ENCODE measurements at places on chromosomes 4 and X.

GRCh38 chrX:107025545-107025944 lies 25.5 kb upstream of the MORC4 start:
- DNase-seq: peak; percentile 22

DNA sequence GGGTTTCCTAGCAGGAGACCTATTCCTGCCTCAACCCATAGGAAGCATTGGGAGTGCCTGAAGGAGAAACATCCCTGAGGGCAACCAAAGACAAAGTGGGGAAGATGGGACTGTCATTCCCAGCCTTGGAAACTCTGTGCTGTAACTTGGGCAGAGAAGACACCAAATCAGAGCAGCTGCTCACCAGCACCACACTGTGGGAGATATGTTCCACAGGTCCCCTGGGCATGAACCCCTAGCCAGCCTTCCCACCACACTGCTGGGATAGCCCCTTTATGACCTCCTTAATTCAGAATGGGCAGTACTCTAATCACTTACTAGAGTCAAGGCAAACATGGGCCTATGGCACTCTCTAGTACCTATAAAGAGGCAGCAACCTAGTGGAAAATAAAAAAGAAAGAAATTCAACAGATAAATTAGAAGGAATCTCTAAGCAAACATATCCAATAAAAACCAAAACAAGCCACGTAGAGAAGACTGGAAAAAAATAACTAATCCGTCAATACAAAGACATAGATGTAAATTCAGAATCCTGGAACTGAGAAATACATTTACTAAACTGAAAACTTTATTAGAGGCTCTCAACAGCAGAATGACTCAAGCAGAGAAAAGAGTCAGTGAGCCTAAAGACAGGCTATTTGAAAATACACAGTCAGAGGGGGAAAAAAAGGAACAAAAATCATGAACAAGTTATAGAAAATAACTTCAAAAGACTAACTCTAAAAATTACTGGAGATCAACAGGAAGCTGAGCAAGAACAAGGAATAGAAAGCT lies 878.4 kb upstream of the FRG1 start:
- no peak for DNase-seq

DNA sequence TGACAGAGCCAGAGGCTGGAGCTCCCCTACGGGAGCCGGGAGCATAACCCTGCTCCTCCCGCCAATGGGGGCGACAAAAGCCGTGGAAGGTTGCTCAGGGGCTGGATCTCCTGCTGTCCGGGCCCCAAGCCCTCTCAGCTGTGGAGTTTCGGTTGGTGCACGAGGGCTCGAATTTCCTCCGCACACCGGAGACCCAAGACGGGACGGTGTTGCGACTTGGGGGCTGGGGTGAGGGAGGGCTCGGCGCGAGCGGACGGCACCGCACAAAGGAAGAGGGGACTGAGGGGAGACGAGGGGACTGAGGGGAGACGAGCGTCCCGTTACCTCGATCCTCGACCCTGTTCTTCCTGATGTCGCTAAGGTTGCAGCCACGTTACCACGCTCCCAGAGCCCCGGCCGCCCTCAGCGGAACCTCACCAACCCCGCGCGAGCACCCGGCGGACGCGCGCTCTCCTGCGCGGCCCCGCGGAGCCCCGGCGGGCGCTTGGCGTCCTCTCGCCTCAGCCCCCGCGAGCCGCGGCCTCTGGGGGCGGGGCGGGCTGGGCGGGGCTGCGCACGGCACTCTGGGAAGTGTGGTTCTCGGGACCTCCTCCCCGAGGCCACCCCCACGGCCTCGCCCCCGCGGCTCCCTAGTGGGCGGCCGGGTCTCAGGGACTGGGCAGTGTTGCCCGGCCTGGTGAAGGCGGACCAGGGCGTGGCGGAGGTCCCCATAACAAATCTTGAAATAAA lies at the start of gene KLHL8:
KLHL8 (minus strand) TSS at position 525 of the 729 bp plus-strand sequence. CDS start 25,079 bp downstream, outside the sequence.
- peak; percentile 96 for DNase-seq

- peak; percentile 16 for DNase-seq
These were observed 147.2 kb upstream of the BANK1 start for GRCh38 chr4:101643186-101643837.

- no peak for DNase-seq
These were observed 237.5 kb downstream of the COL25A1 start for GRCh38 chr4:109065006-109065405.

DNA sequence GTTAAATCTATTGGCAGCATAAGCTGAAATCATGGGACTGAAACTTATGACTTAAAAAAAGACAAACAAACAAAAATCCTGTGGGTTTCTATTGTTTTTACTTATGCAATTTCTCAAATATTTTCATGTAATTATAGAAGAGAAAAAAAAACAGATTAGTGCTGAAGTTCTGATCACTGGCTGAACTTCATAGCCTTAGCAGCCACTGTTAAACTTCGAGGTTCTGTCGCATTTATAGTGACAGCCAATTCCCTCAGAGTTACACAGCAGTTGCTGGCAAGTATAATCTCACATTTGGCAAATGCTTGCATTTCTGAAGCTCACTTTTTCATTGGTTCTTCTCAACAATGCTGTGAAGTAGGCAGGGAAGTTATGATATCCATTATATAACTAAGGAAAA lies 748.9 kb upstream of the MAGEB2 start:
- DNase-seq: peak; percentile 2

GRCh38 chrX:30935985-30936384 lies 46.9 kb upstream of the TAB3 start:
- DNase-seq: peak; percentile 52

DNA sequence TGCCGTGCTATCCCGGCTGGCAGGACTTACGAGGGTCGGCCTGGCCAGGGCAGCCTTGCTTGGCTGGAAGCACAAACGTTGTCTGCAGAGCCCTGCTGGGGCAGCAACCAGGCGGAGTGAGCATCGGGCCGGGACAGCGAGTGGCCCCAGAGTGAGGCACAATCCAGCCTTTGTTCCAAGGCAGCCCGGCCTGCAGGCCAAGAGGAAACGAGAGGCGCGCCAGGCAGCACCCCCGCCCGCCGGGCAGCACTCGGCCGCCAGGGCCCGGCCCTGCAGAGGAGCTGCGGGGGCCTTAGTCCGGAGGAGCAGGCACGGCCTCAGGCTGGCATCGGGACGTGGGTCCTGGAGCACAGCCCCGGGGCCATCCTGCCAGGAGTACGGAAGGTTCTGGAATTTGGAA lies 24.1 kb downstream of the FGFRL1 start:
- DNase-seq: peak; percentile 42

- DNase-seq: no peak
These were observed 590.8 kb downstream of the SPRY1 start for GRCh38 chr4:123987408-123987807.

DNA sequence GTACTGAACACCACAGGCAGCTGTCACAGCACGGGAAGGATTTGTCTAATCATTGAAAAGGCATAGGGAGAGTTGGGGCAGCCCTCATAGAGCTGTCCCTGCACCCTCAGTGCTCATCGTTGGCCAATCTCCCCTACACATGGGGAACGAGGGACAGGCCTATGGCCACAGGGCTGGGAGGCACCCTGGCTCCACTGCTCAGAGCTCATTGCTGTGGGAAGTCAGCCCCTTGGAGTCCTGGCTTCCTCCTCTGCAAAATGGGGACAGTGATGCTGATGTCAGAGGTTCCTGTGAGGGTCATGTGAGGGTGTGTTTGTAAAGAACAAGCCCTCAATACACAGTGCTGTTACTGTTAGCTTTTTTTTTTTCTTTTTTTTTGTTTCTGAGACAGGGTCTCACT lies 19.3 kb upstream of the HTRA3 start:
- DNase-seq: no peak

DNA sequence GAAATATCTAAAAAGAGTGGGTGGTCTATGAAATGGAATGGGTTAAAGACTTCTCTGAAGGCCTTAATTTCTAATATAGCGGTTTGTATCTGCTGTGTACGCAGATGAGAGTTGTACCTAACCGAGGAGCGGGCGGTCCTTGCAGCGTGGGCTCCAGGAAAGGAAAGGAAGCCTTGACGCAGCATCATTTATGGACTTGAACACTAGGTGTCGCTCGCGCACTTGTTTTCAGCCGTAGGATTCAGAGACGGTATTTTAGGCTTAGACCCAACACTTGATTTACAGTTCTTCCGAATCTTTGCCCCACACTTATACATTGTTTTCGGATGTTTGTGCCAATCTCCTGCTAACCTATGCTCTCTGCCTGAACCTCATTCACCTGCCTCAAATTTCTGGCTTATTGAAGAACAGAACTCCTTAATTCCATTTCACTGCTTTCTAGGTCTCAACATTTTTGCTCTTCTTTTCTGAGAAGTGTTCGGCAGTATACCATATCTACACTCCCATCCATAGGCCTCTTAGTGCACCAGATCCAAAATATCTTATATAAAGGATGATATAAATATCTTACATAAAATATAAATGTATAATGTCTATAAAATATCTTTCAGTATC lies 48.9 kb upstream of the AADAT start:
- peak; percentile 83 for DNase-seq

DNA sequence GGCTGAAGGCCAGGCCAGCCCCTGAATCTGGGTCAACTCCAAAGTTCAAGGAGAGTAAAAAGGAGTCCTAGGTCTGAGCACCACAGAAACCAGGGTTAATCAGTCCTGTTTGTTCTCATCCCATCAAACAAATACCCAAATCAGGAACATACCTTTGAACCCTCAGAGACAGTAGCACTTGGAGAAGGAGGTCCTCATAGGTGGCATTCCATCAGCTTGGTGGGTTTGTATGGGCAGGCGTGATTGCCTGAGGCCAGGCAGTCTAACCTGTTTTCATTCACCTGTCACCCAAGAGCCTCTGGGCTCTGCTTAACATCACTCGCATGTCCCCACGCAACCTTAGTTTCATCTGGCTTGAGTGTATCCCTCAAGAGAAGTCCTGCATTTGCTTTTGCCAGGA lies 17.5 kb upstream of the MBTPS2 start:
- no peak for DNase-seq

DNA sequence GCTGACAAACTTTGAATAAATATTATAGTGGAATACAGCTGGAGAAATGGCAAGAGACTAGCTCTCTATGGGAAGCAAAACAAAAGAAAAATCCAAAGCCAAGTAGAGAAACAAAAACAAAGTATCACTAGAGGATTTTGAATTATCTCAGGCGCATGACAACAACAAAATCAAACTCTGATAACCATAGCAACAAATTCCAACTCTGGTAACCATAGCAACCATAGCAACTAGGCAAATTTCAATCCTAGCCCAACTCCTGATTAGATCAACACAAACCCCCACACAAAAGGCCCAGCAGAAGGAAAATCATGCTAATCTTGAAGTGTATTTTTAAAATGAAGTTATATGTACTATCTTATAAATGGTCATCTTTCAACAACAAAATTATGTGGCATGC lies 98.4 kb upstream of the MAGEE2 start:
- DNase-seq: no peak

- DNase-seq: no peak
These were observed 755 bp downstream of the KLHL8 start for GRCh38 chr4:87219632-87220093.

GRCh38 chr4:69832326-69833030 lies 27.5 kb downstream of the SULT1E1 start:
- no peak for DNase-seq

- DNase-seq: no peak
These were observed 520.7 kb upstream of the AADAT start for GRCh38 chr4:170610434-170610833.

DNA sequence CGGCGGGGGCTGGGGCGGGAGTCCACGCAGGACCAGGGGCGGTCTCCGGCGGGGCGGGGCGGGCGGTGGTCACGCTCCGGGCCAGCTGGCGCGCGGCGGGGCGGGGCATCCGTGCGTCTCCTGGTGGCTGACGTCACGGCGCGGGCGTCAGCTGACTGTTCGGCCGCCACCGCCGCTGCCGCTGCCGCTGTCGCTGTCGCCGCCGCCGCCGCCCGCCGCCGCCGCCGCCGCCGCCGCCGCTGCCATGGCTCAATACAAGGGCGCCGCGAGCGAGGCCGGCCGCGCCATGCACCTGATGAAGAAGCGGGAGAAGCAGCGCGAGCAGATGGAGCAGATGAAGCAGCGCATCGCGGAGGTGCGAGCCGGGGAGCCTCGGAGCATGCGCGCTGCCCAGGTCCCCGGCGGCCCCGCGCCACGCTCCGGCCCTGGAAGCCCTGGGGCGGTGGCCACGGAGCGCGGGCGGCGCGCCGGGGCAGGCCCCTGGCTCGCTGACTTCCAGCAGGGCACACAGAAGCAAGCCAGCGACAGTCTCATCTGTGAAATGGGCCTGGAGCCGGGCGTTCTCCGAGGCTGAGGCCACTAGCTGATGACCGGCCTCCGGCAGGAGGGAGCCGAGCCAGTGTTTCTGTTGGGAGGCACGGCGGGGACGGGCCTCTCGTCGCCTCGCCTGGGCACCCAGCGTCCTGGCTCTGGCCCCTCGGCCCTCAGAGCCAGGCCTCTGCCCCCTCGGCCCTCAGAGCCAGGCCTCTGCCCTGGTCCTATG lies at the start of gene FAM50A:
FAM50A (plus strand) TSS at position 150 of the 763 bp plus-strand sequence; CDS start at position 245, 95 bp downstream.
- DNase-seq: peak; percentile 91

- peak; percentile 16 for DNase-seq
These were observed 6.2 kb downstream of the NEIL3 start for GRCh38 chr4:177315767-177316464.

GRCh38 chr4:2937146-2937857 lies 25.9 kb downstream of the NOP14 start:
- no peak for DNase-seq

DNA sequence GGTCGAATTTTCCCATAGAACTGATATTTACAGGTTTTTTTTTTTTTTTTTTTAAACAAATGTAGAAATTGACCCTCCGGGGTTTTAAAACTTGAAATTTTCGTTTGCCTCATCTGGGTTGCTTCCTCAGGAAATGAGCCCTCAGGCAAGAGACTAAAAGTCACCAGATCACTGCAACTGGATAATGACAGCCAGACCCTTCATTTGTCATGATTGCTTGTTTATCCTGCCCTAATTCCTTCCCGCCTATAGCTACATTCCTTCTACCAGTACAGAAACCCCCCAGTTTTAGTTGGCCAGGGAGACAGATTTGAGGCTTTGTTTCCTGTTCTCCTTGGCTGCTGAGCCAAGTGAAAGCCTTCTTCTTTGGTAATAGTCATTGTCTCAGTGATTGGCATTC lies 44.0 kb upstream of the IGFBP7 start:
- DNase-seq: no peak

DNA sequence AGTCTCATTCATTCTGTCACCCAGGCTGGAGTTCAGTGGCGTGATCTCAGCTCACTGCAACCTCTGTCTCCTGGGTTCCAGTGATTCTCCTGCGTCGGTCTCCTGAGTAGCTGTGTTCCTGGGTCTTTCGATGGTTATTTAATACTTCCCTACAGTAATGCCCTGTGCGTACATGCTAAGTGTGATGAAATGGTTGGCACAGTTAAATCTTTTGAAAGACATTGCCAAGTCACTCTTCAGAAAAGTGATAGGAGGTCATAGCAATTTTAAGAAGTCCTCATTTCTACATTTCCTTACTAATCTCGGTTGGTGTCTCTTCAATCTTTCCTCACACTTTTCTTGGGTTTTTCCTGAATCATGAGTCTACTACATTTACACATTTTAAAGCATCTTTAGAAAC lies 14.4 kb downstream of the HTT-AS start:
- no peak for DNase-seq

DNA sequence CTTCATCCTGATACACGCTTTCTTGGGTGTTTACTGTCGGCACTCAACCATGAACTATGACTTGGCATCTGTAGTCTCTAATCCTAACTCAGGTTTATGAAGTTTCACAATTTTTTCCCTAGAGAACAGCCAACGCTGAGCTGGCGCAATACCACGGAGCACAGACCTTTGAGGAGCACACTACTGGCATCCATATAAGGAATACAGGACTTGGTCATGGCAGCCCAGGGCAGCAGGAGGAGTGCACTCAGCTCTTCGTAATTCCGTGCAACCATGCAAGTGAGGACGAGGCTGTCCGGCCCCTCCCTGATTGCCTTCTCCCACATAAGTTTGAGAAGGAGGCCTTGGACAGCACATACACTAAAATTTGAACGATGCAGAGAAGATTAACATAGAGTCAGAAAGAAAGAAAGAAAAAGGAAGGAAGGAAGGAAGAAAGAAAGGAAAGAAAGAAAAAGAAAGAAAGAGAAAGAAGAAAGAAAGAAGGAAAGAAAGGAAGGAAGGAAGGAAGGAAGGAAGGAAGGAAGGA lies 41.0 kb upstream of the PDLIM5 start:
- no peak for DNase-seq

Measured in GM03348 (cell line).